Smooth muscle cell of bladder (primary cell): ENCODE measurements at places on chromosomes 7 and 10. TPM values are rescaled to one million over a fixed set of nuclear protein-coding genes. Genes with fewer than 3 reads are reported as not detected.

CYP2C19 gene
- not detected in 2 replicates for total RNA-seq

TCERG1L gene
- total RNA-seq: not detected in 2 replicates

CHCHD2 gene
- 240 and 280 TPM in 2 replicates for total RNA-seq

POLR2J2 gene
- 2.1 and 3.9 TPM in 2 replicates for total RNA-seq

LHFPL3 gene
- total RNA-seq: not detected in 2 replicates

BAMBI gene
- 33.4 and 59.1 TPM in 2 replicates for total RNA-seq

CPVL gene
- 0.65 and 0.71 TPM in 2 replicates for total RNA-seq

IFIT2 gene
- 3.0 and 3.1 TPM in 2 replicates for total RNA-seq

TMEM184A gene
- total RNA-seq: 0.09 and 0.14 TPM in 2 replicates

PIP gene
- total RNA-seq: not detected in 2 replicates

KCND2 gene
- total RNA-seq: 4.0 and 7.9 TPM in 2 replicates

CC2D2B gene
- total RNA-seq: 0.14 and 0.18 TPM in 2 replicates

FEZF1 gene
- total RNA-seq: not detected in 2 replicates

CFAP58 gene
- 0.92 and 1.3 TPM in 2 replicates for total RNA-seq

PSMC2 gene
- total RNA-seq: 205 and 236 TPM in 2 replicates

CYP2C8 gene
- under 0.01 TPM in 1 of 2 replicates, not detected in the other for total RNA-seq

GATA3 gene
- not detected in 2 replicates for total RNA-seq

FAM25C gene
- not detected in 2 replicates for total RNA-seq

PAPOLB gene
- 0.09 and 0.14 TPM in 2 replicates for total RNA-seq

FOXI2 gene
- not detected in 2 replicates for total RNA-seq

TFR2 gene
- 0.14 and 0.37 TPM in 2 replicates for total RNA-seq
